NCI-H446 (cell line): ENCODE measurements at places on chromosomes 3 and 15.

- DNase-seq: no peak
Measured at GRCh38 chr3:138948371-138949001, 1.5 kb downstream of the FOXL2NB start.

- DNase-seq: no peak
Measured at GRCh38 chr3:171343693-171344092, 116.5 kb downstream of the TNIK start.

- DNase-seq: no peak
Measured at GRCh38 chr15:25679492-25679891, 183.6 kb downstream of the ATP10A start.

GRCh38 chr3:72161881-72162595 lies 377.1 kb upstream of the PROK2 start:
- DNase-seq: no peak
